ENCODE measurements at places on chromosomes 1 and 21. TPM values are rescaled to one million over a fixed set of nuclear protein-coding genes. Genes with fewer than 3 reads are reported as not detected.

The SPRR2F gene
- polyA plus RNA-seq = 0.44 TPM

The PBX1 gene
- 39.3 TPM for polyA plus RNA-seq

The ESPN gene
- polyA plus RNA-seq = 13.5 TPM

The S100A5 gene
- polyA plus RNA-seq = 0.47 TPM

The HFM1 gene
- 1.5 TPM for polyA plus RNA-seq

The KCNK1 gene
- 12.1 TPM for polyA plus RNA-seq

The KCNT2 gene
- 3.5 TPM for polyA plus RNA-seq

The LRRC39 gene
- 0.48 TPM for polyA plus RNA-seq

The C8B gene
- polyA plus RNA-seq = not detected

The PRAMEF7 gene
- polyA plus RNA-seq = not detected

The CNIH3 gene
- polyA plus RNA-seq = 3.6 TPM
